ENCODE measurements at places on chromosomes 4 and X.

- no peak for DNase-seq
These were observed 9.9 kb upstream of the SMIM10L2A start for GRCh38 chrX:135411893-135412292.

- DNase-seq, result no peak
These were observed 45.8 kb upstream of the ITM2A start for GRCh38 chrX:79412972-79413371.

GRCh38 chrX:28552322-28552721 is 34.9 kb upstream of the IL1RAPL1 start:
- DNase-seq, result no peak

DNA sequence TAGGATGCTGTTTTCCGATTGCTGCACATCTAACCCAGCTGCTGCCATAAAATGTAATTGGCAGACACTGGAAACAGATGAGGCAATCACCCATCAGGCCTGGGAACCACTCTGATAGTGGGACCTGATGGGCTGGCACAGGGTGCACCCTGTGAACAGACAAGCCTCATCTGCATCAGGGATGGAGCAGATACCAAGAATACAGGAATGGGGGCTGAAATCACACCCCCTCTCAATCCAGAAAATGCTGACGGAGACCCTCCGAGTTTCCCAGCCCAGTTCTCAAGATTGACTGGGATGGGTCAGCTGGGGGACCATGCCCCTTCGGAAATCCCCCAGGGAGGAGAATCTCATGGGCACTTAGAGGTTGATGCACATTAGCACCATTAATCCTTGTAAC is 28.8 kb upstream of the PPP2R2C start:
- DNase-seq, result no peak

- DNase-seq, result no peak
These were observed 172.3 kb downstream of the SHROOM3 start for GRCh38 chr4:76607266-76607799.

GRCh38 chrX:68409194-68409593 is 24.1 kb downstream of the OPHN1 start:
- DNase-seq, result no peak

GRCh38 chr4:76804096-76804495 is 93.8 kb downstream of the SOWAHB start:
- DNase-seq, result no peak

- no peak for DNase-seq
These were observed 34.9 kb downstream of the SYTL5 start for GRCh38 chrX:38041237-38041636.

DNA sequence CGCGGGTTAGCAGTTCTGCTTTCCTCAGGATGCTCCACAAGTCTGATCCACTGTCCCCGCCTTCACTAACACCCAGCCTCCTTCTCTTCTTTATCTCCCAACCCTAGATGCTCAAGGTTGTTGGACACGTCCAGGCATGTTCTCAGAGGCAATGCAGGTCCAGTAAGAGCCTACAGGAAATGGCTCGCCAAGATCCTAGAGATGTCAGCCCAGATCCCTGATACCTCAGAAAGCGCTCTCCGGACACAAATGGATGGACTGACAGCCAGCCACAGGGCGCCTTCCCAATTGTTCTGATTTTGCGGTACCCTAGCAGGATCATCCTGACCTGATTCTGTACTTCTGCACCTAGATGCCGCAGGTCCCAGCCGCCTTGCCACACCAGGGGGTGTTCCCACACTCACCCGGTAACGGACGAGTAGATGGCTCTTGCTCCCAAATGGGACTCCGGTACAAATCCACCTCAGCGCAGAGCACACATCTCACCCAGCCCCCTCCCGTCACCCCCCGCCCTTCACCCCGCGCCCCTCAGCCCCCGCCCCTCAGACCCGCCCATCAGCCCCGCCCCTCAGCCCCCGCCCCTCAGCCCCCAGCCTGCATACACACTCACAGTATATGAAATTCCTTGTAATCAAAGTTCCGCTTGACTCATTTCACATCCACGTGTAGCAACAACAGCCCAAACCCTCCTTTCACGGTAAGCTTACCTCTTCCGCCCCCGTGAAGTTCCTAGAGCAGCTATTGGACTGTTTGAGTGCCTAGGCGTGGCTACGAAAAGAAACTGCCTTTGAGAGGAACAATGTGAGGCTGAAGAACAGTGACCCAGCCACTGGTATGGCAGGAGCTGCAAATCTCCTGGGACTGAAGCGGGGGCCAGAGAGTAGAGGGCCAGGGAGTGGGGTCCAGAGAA is at the start of gene EDA2R:
TSS of gene EDA2R (minus strand) at position 488 of the 910 bp plus-strand sequence. CDS start 23,058 bp downstream, outside the sequence.
- peak; percentile 80 for DNase-seq

DNA sequence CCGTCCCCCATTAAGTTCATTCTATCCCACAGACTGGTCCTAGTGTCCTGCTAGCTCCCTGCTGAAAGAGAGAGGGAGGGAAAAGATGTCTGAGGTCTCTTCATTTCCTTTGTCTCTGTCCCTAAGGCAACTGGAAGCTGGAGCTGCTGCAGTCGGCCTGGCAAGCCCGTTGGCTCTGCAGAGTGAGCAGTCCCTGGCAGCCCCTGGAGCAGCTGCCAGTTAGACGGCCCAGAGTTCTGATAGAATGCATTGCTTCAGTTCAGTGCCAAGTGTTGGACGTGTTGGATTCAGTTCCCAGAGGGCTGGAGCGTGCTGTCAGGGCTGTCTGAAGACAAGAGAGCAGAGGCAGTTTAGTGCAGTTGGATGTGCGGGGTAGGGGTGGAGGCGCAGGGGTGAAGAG is 975 bp downstream of the KCNE5 start:
- DNase-seq, result no peak

DNA sequence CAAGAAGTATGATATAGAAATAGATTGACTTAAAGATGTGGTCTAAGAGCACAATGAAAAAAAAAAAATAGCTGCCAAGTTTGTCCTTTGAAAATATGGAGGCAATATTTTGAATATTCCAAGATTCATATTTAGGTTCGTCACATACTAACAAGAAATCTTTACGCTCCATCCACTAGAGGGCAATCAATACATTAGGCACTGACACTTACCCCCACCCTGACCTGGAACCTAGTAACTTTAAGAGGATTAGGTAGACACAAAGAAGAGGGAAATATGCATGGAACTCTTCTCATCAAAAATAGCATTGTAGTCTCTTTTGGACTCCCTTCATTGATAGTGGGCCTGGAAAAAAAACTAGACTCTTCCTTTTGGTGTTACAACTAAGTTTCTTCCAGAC is 1108.1 kb downstream of the PCDH19 start:
- DNase-seq, result no peak

GRCh38 chr4:111500858-111501257 is 644.4 kb upstream of the FAM241A start:
- no peak for DNase-seq

GRCh38 chr4:115453416-115453815 is 340.0 kb upstream of the NDST4 start:
- DNase-seq, result no peak

- no peak for DNase-seq
These were observed 3.1 kb downstream of the TET2 start for GRCh38 chr4:105149771-105150170.

GRCh38 chr4:37430718-37431416 is 186.3 kb downstream of the NWD2 start:
- no peak for DNase-seq

DNA sequence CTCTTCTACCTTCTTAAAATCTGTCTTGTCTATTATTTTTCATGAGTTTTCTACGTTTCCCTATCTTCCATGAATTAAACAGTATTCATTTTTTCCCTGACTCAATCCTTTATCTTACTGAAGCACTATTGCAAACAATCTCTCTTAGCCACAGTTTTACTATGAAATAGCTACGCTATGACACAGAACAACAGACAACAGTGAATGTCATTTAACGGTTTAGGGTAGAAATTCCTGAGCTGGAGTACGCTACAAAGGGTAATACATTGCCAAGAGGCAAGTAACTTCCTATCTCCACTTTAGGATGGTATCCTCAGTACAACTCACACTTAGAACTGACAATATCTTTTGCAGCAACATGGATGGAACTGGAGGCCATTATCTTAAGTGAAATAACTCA is 552.6 kb downstream of the INPP4B start:
- no peak for DNase-seq

- no peak for DNase-seq
These were observed 7.9 kb downstream of the COL25A1 start for GRCh38 chr4:109294468-109295020.

GRCh38 chrX:96982161-96982560 is 98.5 kb downstream of the RPA4 start:
- no peak for DNase-seq

DNA sequence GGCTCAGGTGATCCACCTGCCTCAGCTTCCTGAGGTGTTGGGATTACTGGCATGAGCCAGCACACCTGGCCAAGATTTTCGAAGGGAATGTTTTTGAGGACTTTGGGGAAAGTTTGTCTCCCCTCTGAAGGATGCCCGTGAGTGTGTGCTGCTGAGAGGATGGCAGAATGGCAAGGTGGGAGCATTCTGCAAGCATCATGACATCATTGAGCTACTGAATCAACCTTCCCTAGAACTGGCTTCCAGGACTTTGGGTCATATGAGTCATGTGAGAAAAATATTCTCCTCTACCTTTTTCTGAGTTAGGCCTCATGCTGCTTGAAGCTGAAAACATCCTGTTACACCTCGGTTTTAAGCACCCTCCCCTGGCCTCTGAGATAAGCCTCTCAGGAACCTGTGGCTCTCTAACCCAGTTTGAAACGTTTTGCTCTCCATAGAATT is 31.0 kb downstream of the TMEM131L start:
- DNase-seq, result no peak

GRCh38 chrX:129958083-129958465 is 24.4 kb upstream of the BCORL1 start:
- no peak for DNase-seq

- DNase-seq, result no peak
These were observed 66.1 kb upstream of the SLC39A8 start for GRCh38 chr4:102411408-102411807.

DNA sequence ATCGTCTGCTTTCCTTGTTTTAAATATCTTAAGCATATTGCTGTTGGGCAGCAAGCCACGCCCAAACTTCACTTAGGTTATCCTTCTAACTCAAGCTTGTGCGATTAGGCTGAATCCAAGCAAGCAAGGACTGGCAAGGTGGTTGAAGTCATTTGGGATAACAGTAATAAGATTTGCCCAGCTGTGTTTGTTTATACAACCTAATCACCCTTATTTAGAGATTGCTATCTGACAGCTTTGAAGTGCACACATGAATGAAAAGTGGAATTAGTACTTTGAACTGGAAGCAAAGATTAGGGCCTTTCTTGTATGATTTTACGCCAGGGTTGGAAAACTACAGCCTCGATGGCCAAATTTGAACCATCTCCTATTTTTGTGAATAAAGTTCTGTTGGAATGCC is 182.1 kb downstream of the ASB9 start:
- DNase-seq, result no peak

DNA sequence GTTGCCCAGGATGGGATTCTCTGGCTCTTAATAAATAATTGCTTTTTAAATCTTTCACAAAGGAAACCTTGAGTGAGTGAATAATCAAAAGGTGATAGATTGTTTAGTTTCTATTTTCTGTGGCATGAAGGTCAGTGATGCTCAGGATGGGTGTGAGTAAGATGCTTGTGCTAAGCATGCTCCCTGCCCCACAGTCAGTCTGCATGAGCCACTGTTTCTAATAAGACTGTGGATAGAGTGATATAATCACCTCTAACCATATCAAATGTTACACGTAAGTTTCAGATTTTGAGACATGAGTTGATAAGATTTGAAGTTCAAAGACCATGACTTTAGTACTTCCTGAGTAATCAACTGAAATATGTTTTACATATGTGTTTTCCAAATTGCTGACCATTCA is 2.7 kb upstream of the GAGE10 start:
- DNase-seq, result no peak

DNA sequence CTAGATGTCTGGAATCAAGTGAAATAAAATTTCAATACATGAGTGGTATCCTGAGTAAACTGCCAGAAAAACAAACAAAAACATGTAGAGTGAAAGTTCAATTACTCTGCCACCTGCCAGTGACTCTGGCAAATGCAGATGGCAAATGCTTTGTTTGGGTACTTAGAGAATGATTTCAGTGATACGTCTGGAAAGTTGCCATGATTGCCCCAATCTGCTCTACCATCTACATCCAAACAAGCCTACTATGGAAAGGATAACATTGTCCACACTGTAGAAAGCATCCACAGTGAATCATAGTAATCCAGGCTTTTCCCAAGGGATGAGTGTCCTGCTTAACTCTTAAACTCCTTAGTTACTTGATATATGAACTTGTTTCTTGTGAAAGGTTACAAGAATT is 3.4 kb downstream of the SPATA4 start:
- no peak for DNase-seq

DNA sequence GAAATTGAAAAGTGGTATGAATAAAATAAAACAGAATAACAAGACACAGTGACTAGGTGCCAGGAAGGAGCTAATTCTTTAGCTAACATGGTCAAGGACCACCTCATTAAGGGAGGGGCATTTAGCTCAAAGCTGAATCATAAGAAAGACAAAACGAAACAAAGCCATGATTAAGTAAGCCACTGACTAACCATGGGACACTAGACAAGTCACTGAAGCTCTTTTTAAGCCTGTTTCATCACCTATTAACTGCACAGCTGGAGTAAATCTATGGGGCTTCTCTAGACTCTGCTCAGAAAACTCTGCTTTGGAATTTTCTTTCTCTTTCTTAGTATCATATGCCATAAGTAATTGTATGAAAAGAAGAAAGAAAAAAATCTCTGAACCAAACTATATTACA is 49.8 kb upstream of the C1QTNF7 start:
- DNase-seq, result no peak

DNA sequence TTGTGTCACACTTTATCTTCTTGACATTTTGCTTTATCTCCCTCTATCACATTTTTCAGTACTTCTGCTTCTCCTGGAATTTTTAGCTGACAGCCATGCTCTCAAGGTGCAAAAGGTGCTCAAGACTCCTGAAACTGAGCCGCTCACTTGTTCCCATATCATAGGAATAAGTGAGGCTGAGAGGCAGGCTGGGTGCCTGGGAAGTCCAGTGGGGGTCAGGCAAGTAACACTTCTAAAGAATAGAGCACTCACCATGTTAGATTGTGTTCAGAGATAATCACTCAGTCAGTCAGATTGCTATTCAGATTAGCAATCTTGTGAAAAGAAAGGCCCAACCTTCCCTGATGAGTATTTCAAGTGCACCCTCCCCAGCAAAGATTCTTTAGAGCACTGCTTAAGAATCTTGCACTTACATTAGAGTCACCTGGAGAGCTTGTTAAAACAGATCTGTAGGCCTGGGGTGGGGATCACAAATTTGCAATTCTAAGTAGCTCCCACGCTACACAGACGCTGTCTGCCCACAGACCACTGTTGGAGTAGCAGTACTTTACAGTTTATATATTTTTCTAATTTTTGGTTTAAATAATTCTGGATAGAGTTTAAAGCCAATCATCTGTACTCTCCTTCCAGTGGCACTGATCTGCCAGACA is 23.1 kb upstream of the LRAT start:
- no peak for DNase-seq

DNA sequence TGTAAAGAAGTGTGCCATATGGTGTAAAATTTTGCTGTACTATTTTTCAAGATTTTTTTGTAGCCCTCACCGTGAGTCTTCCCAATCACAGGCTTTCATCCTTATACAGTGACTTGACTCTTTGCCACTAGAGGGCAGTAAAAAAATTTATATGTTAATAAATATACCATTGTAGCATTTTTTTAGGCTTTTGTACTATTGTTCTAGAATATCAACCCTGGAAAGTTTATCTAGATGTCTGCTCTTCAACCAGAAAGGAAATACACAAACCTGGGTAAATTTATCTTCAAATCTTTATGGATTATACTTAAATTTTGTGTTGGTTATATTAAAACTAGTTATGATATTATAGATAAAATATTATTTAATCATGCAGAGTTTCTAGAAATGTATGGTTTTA is 235.3 kb downstream of the TENM3 start:
- no peak for DNase-seq

- DNase-seq, result no peak
These were observed 218.1 kb downstream of the TLL1 start for GRCh38 chr4:166091146-166091545.

Measured in SIG-M5 (cell line).